ENCODE measurements at places on chromosomes 13 and 19.

DNA sequence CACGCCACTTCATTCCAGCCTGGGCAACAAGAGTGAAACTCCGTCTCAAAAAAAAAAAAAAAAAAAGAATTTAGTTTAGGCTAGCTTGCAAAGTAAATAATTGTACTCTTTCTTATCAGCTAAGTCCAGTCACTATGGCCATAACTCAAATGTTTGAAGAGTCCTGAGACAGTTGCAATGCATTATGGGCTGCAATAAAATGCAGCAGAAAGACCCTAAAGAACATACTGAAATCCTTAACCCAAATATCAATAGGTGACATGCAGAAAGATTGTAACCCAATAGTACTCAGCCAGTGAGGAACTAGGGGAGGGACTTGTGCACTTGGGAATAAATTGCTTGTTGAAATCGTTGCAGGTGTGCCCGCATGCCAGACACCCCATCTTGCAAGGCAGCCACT, 20.9 kb upstream of the FFAR2 start:
- no peak for DNase-seq

DNA sequence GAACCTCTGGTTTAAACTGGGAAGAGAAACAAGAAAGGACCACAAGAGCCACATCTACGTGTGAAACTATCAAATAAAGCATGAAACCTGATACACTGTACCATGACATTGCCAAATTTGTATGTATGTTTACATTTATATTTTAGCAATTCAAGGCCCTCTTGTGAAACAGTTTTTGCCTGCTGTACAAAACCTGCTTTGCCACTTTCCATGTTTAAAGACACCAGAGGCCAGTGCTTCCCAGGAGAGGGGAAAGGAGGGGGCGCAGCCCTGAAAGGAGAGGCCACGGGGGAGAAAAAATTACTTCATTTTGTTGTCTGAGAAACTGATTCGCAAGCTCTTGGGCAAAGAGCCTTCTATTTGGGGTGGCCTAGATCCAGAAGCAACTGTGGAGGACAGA, 124.8 kb downstream of the DCLK1 start:
- DNase-seq, result no peak

DNA sequence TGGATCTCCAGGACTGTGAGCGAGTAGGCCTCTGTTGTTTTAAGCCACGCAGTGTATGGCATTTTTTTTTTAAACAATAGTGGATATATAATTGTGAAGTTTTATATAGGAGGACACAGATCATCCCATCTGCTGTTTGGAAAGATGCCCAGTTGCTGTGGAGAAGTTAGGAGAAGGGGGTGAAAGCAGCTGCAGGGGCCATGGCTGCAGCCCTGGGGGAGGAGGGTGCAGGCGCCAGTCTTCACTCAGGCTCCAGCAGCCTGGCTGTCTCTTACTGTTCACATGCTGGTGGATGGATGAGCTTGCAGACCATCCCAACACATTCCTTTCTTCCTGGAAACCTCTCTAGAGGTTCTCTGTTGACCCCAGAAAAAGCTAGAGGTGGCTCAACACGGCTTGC, 242.3 kb downstream of the TEX29 start:
- DNase-seq, result no peak

GRCh38 chr19:12676384-12676792, 5.3 kb downstream of the DHPS start:
- peak; percentile 70 for DNase-seq

DNA sequence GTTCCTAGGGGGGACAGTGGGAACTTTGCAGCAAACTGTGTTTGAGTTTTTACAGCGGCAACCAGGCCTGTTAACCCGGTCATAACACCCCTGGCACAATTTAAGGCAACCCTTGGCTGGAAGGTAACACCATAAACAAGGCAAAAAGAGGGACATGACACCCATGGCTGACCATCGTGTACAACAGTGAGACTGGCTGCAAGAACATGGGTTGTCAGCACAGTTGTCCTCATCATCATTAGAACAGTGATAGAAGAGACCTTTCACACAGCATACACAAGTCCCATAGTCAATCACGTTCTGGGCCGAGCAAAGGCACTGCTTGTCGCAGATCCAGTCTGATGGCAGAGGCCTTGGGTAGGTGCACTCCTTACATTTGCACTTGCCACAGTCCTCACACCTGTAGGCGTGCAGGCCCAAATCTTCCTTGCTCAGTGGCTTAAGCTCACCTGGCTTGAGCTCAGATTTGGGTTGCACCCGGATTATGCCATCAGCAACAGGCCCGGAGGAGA, 4.1 kb downstream of the SPRY2 start:
- DNase-seq, result no peak

All from ovary (tissue), 10 donors.